Type B pancreatic cell (in vitro differentiated cells): ENCODE measurements at places on chromosomes 3 and 15. TPM values are rescaled to one million over a fixed set of nuclear protein-coding genes. Genes with fewer than 3 reads are reported as not detected.
A peak's percentile ranks its signal among the peaks of the same experiment; 100 is the strongest.

TRIM71 gene
- total RNA-seq, result 11.2 and 26.5 TPM in 2 replicates

ZBTB47 gene
- total RNA-seq, result 8.1 and 9.0 TPM in 2 replicates

GRCh38 chr3:106103383-106103782, 234.6 kb upstream of the CBLB start:
- DNase-seq, result no peak

GRCh38 chr15:35330916-35331315, 215.0 kb downstream of the DPH6 start:
- DNase-seq, result no peak

GRCh38 chr15:71189718-71190117, 74.4 kb downstream of the THSD4 start:
- peak; percentile 13 for DNase-seq

DNA sequence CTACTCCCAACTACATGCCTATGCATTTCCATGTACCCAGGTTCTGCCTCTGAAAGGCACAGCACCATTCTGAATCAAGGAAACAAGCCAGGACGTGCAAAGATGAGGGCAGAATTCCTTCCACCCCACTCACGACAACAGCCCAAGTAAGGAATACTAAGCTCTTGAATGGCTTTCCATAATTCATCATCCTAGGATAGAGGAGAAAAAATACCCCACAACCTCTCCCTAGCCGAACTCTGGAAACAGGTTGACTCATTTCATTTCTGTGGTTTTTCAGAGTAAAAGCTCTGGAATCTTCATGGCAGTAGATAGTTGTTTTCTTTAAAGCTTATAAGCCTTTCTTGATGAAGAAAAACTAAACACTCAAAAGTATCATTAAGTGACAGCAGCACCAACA, 77.8 kb downstream of the PDZRN3 start:
- no peak for DNase-seq

PAQR9 gene
- total RNA-seq, result 0.12 and 0.58 TPM in 2 replicates

ACP3 gene
- total RNA-seq, result 3.5 and 8.2 TPM in 2 replicates

GRCh38 chr3:58164199-58164879, 46.4 kb downstream of the DNASE1L3 start:
- DNase-seq, result no peak

LRRC31 gene
- 1.4 and 1.7 TPM in 2 replicates for total RNA-seq

DNA sequence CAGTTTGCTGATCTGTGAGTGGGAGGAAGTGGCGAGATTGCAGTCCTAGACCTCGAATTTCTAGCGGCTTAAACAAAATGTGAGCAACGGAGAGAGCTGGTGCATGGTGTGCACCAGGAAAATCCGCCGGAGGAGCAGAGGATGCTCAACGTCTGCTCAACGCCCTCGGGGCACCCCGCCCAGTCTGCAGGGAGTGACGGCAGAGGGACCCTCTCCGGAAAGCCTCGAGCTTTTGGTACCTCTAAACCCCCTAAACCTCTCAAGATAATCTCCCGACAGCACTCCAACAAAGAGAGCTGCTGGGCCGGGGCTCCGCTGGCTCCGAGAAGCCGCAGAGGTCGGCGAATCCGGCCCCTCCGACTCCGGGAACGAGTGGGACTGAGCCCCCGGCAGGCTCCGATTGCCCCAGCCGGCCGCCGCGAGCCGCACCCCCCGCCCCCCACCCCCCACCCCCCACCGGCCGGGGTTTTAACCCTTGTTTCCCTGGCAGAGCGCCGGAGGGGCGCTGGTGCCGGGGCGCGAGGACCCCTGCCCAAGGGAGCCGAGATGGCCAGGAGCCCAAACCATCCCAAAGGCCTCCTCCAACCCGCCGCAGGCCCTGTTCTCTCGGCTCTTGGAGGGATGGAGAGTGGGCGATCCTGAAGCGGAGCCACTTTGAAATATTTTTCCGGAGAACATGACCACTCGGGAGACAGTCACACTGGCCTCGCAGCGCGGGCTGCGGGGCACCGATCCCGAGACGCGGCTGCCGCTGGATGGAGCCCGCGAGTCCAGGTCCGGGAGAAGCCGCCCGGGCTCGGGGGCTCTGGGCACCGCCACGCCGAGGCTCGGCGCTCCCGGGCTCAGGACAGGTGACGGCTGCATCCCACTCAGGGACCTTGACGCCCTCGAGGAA, 1.5 kb downstream of the MEGF11 start:
- DNase-seq, result peak; percentile 80

- DNase-seq, result no peak
These were observed 75.2 kb upstream of the SEC13 start for GRCh38 chr3:10396083-10396482.

GRCh38 chr15:41544650-41545015, 576 bp upstream of the RPAP1 start:
- DNase-seq, result no peak

GRCh38 chr3:193499136-193499770, 55.4 kb downstream of the ATP13A4 start:
- no peak for DNase-seq

- no peak for DNase-seq
These were observed 564.7 kb downstream of the FOXP1 start for GRCh38 chr3:71018799-71019198.

- no peak for DNase-seq
These were observed 4.3 kb downstream of the DNASE1L3 start for GRCh38 chr3:58206406-58207011.

- no peak for DNase-seq
These were observed 2.4 kb upstream of the MAGI1 start for GRCh38 chr3:66041116-66041515.

TP63 gene
- total RNA-seq, result 5.8 and 16.1 TPM in 2 replicates

CSTA gene
- 39.5 and 99.3 TPM in 2 replicates for total RNA-seq

DNA sequence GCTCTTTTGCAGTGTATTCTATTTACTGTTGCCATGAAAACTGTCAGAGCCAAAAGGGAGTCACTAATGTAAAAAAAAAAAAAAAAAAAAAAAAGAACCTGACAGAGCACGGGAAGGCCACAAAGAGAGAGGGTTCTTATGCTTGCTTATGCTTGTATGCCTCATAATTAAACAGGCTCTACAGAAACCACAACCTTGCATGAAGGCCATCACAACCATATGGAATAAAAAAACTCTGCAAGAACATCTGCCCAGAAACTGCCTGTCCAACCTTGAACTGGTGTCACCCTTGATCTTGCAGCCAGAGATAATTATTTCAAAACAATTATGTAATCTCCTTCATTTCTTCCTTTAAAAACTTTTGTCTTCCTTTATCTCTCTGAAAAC, 50.1 kb downstream of the CFAP20DC start:
- DNase-seq, result no peak

DNA sequence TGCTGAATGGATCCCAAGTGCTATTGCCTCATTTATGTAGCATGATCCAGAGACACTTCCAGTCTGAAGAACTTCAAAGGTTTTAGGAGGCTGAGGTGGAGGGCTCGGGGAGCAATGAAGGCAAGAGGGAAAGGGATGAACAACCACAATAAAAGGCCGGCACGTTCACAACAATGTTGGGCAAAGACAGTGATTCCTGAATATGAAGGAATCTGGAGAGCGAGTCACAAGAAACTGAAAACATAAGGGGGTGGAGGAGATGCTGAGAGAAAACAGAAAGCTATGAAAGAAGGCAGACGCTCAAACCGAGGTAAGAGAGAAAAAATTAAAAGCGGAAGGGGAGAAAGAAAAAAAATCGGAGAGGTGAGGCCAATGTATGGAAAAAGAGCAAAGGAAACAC, 120.1 kb downstream of the GREM1 start:
- DNase-seq, result no peak

DNA sequence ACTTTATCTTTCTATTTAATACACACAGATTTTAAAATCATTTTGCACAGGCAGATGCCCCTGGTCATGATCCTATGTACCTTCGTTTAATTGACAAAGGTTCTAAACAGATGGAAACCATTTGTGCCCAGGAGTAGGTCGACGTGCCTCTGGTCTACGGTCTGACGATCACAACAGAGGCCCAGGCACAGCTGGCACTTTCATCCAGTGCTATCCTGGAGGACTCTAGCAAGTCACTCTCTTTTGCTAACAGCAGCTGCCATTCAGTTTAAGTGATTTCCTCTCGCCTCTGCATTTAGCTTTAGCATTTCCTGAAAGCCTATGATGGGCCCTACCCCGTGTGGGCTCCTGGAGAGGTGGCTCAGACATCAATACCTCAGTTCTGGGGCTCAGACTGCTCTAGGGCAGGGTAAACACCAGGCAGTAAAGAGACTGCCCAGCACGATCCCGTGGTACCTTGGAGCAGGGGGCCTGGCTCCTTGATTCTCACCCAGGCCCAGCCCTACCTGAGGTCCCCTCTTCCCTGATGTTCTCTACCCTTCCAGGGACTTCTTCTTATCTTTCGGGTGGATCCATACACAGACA, 83.2 kb upstream of the SNRPA1 start:
- DNase-seq, result no peak

DNA sequence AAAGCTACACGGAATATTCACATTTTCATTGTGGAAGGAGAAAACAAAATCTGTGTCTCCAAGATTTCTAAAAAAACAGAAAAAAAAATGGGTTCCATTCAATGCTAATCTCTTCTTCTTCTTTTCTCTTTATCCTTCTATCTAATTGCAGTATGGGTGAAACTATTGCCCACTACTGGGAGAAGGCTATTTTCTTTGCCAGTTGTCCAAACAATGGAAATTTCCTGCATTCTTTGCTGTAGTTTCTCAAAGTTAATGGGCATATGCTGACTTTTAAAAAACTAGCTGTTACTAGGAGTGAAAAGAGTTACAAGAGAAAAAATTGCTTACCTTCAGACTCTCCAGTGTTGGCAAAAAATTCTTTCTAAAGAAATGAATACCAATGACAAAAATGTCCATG, 179.3 kb upstream of the ANKRD28 start:
- no peak for DNase-seq

GRCh38 chr15:33411596-33412540, 101.1 kb downstream of the RYR3 start:
- DNase-seq, result no peak

PPARG gene
- 21.5 and 28.8 TPM in 2 replicates for total RNA-seq

DNA sequence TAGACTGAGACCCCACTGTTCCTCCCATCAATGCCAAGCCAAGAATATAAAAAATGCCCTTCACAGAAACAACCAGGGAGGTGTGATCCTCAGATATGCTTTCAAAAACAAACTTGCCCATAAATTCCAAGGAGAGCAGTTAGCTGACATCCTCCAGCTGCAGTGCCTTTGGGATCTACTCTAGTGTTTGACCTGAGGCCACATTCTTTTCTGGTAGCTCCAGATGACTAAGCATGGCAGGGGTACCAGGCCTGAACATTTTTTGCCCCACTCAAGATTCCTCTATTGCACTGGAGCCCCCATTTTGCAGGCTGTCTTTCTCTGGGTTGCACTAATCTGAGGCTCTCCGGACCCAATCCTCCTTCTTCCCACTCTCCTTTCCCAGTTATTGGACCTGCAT, 27.9 kb upstream of the ACP3 start:
- no peak for DNase-seq

DNA sequence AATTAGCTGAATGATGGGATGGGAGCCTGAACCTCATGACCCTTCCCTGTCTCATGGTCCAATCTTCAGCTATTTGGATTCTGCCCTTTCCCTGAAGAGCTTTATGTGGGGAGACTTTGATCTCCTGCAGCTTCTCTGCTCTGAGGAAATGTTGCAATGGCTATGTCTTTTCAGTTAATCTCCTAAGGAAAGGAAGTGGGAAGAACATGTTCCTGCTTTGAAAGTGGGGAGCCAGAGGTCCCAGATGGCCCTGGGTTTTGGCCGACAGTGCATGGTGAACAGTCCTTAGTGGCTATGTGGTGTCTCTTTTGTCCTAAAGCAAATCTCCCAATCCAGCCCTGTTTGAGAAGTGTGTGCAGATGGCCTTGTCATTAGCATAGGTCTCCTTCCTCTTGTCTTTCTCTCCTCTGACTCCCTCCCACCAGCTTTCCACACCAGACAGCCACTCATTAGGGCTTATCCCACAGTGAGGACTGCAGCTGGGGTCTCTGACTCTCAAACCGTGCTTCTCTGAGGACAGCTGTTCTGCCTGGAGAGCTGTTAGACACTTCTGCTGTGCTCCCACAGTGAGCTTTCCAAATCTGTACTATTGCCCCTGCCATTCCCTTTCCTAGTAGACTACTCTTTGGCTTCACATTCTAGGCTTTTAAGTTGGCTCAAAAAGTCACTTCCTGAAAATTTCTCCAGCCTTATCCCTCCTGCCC, 365.8 kb upstream of the UMPS start:
- no peak for DNase-seq

- no peak for DNase-seq
These were observed 180.8 kb downstream of the KCNAB1 start for GRCh38 chr3:156300929-156301840.

TMCO5A gene
- total RNA-seq, result not detected in 2 replicates

DNA sequence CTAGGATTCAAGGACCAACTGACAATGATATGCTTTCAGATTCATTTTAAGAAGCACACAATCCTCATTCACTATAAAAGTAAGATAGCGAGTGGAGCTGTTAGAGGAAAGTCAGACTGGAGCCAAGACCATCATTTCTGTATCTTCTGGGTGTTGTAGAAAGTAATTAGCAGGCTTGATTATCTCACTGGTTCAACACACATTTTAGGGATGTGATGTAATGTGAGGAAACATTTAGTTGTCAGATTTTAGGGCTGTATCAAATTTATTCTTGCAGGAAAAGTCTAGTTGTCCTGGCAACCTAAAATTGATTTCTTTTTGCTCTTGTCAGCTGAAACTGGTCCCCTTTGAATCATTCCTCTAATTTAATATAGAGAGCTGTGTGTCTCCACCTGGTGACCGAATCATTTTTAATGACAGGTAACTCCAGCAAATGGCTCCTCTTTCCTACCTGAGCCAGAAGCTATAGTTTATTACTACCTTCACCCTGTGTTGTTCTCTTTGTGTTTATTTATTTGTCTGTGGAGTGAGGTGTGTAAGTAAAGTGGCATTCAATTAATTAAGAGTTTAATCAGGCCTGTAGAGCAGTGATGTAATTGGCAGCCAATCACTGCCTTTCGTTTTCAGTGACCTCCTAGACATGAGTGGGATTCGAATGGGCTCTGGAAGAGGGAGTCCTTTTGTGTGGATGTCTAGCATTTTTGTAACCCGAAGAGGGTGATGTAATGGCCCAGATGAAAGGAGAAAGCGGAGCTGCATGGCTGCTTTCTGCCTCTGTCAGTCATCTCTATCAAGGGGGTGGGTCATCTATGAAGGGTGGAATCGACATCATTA, 125.8 kb downstream of the LPP start:
- DNase-seq, result no peak

CKMT1A gene
- total RNA-seq, result 37.3 and 79.5 TPM in 2 replicates
